ENCODE measurements at places on chromosomes 3 and 15.

DNA sequence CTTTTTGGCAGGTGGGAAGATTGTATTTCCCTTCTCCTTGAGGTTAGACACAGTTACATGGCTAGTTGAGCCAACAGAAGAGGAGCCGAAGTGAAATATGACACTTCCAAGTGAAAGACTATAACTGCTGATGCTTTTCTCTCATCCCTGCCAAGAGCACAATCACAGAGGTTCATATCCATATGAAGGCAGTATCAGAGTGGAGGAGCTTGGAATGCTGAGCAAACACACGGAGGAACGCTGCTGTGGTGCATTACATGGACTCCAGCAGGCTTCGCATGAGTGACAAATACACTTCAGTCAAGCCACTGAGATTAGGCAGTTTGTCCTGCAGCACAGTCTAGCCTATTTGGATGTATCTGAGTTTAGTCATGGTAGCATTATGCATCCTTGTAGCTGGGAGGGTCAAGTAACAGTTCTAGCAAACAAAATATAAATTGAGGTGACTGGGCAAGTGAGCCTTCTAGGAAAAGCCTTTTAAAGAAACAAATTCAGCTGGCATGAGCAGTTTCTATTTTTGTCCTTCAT lies 5.4 kb downstream of the IQCF6 start:
- no peak for DNase-seq

DNA sequence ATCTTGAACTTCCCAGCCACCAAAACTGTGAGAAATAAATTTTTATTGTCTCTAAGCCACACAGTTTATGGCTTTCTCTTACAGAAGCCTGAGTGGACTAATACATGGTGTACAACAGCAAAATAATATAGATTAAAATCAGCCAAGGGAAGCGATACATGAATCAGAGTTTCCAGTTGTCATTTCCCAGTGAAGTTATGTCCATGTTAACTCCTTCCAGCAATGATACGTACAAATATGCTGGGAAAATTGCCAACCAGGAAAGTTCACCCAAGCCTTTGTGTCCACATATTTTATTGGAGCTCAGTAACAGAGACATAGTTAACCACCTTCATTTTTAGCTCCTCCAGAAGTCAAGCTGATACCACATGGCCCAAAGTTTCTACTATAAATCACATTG lies 280.9 kb upstream of the KCNMB2 start:
- DNase-seq, result no peak

DNA sequence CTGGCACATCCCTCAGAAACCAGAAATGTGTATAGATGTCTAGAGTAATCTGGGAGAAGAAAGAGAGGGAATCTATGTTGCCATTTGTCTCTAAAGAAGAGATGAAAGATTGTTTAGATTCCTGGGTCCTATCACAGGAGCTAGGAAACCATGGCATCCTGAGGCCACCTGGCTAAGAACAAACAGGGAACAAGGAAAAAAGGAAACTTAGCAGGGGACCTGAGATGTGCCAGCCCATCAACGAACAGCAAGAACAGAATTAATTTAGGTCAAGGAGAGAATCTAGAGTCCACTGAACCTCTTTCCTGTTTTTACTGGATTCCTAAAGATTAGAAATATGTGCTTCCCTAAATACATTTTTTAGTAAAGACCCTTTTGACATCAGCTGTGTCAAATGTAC lies 30.3 kb downstream of the IP6K1 start:
- DNase-seq, result no peak

DNA sequence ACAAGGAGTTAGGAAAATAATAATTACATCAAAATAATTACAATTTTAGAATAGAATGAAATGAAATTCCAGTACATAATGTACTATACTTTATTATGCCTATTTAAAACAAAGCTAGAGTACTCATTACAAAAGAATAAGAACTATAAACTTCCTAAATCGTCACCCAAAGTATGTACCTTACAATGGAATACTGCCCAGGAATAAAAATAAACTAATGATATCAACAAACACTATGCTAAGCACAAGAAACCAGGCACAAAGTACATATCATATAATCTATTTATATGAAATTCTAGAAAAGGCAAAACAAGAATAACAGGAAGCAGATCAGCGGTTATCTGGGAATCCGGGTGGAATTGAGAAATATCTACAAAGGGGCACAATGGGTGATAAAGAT lies 84.7 kb downstream of the MYO9A start:
- no peak for DNase-seq

GRCh38 chr3:20405744-20406143 lies 219.7 kb upstream of the SGO1 start:
- no peak for DNase-seq

GRCh38 chr3:37054370-37054769 lies 61.1 kb downstream of the MLH1 start:
- no peak for DNase-seq

- peak; percentile 49 for DNase-seq
Observed at GRCh38 chr3:5347486-5347885, 160.0 kb downstream of the EDEM1 start.

DNA sequence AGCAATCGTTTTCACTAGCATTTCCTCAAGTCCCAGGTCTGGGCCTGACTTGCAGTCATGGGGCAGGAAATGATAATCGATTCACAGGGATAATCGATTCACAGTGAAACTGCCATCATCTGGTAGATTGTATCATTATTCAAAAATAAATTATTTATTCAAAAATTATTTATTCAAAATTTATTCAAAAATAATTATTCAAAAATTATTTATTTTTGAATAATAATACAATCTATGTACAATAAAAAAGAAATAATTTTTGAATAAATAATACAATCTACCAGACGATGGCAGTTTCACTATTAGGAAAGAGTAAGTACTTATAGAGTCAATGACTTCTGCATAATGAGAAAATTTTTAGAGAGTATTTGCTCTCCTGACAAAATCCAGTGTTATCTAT lies 28.1 kb upstream of the PROK2 start:
- DNase-seq, result no peak

- no peak for DNase-seq
Observed at GRCh38 chr3:186642014-186642413, 1.8 kb downstream of the FETUB start.

DNA sequence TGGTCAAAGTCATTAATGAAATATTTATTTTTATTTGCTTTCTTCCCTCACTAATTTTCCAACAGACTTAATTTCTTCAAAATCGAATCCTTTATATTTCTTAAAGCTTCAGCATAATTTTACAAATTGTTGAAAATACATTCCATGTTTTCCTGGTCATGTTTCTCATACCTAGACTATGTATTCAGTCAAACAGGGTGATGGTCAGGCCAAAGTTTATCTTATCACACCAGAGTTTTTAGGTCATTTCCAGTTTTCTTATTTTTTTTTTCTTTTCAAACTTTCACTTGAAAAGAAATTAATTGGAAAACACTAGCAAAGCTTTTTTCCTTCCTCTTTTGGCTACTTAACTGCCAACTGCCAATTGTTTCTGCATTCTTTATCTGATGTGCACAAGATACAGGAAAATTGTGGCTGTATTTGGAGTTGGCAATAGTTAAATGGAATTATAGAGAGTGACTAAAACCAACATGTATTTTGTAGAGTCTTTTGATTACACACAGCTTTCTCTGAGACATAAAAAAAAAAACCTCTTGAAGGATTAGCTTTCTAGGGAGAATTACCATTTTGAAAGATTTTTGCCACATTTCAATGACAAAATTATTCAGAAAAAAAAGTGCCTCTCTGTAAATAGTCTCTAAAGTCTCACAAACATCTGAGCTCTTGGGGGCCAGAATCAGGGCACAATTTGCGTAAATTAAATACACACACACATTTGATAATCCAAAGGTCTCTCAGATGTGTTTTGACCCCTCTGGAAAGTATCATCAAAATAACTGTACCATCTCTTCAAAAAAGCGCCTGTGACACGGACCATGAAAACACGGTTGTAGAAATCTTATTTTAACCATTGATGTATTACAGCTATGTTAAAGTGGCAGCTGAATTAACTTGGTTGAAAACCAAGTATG lies 603.2 kb upstream of the KCNMB2 start:
- DNase-seq, result no peak

- DNase-seq, result no peak
Observed at GRCh38 chr3:70728311-70728710, 415.9 kb upstream of the MDFIC2 start.

- DNase-seq, result no peak
Observed at GRCh38 chr15:68152342-68152741, 52.8 kb downstream of the CALML4 start.

- DNase-seq, result no peak
Observed at GRCh38 chr3:152909180-152909883, 74.4 kb downstream of the P2RY1 start.

DNA sequence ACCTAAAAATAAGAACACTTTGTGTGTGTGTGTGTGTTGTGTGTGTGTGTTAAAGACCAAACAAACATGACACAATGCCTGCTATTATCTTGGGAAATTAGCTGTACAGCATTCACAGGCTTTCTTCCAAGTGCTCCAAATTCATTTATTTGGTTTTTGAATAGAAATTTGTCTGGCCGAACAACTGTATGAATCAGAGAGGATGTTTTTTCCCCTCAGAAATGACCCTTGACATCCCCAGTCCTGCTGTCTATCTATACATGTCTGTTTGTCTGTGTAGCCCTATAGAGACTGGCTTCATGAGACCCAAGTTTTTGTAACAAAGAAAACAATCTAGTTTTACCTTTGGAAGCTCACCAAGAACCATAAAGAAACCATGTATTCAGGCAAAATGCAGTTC lies 549.8 kb downstream of the NSUN3 start:
- DNase-seq, result peak; percentile 64

DNA sequence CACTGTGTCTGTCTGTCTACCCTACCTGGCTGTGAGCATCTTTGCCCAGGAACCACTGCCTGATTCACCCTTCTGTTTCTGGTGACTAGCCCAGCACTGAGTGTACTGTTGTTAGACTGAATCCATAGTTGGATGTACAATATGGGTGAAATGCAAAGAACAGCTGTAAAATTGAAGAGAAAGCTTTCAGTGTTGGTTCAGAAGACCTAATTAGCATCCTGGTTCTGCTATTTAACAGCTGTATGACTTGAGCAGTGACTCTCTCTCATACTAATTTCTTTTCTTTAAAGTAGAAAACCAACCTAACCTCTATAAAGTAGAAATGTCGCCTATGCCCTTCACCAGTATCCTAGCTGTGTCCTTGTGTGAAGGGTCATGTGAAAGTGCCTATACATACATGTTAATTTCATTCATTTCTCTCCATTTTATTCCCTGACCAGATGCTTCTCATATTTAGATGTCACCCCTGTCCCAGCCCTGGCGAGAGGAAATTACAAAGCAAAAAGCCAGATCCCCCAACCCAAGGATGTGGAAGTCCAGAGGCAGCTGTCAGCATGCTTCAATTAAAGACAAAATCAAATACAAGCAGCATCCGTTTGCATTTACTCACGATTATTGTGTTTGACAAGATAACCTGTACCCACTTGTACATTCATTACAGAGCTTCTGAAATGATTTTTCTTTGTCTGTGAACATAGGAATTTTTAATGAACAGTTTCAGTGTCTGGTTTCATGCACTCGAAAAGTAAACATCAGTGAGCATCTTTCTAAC lies 305.7 kb upstream of the ICE2 start:
- no peak for DNase-seq

DNA sequence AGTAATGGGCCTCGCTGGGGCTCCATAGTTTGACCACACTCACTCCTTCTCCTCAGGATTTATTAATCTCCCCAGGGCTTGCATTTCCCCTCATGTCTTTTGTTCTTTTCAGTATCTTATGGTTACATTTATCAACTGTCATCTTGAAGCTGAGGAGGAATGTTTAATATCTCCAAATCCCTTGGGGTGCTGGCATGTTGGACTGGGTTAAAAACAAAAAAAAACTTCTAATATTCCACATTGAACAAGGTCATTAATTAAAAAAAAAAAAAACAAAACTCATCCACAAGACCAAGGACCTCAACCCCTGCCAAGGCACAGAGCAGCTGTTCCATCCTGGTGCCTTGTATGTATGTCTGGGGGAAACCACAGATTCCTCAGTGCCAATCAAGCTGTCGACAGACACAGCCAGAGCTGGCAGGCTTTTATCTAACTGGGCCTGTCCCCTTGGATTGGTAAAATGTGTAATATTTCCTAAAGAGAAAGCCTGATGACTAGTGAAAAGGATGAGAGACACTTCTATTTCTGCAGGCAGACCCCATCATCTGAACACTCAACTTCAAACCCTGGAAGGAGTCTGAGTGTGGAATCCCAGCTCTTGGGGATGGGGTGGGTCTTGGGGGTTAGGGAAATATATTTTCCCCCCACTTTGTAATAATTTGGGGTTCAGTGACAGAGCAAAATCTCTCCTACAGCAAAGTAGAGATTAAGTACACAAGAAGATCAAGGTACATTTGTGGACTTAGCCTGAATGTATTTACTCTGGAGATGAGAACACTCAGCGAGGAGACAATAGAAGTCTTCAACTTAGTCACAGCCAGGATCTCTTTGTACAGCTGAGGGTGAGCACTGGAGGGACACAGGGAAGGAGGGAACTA lies 69.1 kb downstream of the TTC23 start:
- DNase-seq, result no peak

DNA sequence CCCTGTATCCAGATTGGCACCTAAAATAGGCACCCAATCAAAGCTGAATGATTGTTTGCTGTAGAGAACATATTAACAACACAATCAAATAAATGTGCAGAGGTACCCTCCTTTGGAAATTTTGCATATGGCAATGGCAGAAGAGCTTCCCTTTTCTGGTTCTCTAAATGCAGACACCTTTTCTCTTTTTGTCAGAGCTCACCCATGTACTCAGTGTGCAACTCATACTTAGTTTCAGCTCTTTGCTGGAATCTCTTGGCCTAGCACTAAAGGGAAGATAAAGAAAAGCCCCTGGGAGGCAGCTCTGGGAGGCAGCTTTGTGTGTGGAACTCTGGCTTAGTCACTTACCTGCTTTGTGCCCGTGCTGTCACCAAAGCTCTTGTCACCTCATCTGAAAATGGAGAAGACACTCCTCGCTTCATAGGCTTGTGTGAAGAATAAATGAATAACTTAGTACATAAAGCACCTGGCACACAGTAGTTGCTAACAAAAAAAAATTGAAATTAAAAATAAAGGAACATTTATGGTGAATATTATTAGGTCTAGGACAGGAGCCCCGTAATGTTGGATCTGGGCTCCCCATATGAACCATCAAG lies 28.8 kb downstream of the ST6GAL1 start:
- DNase-seq, result no peak

- no peak for DNase-seq
Observed at GRCh38 chr3:56424336-56424735, 43.9 kb downstream of the ERC2 start.

DNA sequence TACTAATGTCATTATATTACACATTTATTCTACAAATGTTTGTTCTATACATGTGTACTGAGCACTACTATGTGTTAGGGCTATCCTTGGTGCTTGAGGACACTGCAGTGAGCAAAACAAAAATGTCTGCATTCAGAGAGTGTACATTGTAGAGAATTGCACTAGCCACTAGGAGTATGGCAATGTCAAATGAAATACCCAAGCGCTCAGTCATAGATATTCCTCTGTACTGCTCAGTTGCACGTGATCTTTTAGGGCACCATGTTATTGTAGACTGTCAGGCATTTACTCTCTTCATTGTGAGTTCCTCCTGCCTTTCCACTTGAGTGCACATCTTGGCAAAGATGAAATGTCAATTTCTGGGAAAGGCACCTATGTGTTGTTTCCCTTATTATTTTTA lies 36.8 kb downstream of the FNDC3B start:
- no peak for DNase-seq
